ENCODE measurements at places on chromosomes 1 and 21.

- no peaks in the 10 kb centered on the region for H3K4me1 ChIP-seq
- no peak overlapping the region for H3K27ac ChIP-seq
- no peaks in the 10 kb centered on the region for H3K27me3 ChIP-seq
- no peaks in the 10 kb centered on the region for H3K36me3 ChIP-seq
- H3K4me3 ChIP-seq, result no peak overlapping the region
- DNase-seq, result no peak
Observed at GRCh38 chr1:3503525-3503886, 49.0 kb downstream of the ARHGEF16 start.

GRCh38 chr1:226984521-226985238, 44.6 kb downstream of the COQ8A start:
- no peaks in the 10 kb centered on the region for H3K27me3 ChIP-seq
- H3K36me3 ChIP-seq, result peaks cover 5% of the 10 kb centered on the region
- peaks cover 4% of the 10 kb centered on the region for H3K4me1 ChIP-seq
- H3K4me3 ChIP-seq, result no peak overlapping the region

DNA sequence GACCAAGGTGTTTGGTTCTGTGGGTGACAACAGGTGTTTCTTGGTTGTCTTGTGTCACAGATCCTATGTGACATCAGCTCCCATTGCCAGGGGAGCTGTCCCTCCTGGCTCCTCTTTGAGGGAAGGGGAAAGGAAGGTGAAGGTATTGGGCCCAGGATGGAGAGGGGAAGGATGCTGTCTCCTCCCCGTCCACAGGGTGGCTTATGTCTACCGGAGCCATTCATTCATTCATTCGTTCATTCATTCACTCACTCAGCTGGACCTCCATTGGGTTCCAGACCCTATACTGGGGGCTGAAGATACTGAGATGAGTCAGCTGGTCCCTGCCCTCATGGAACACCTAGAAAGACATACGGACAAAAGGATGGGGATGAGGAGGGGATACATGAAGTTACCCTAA, 38.9 kb downstream of the EPHB2 start:
- H3K4me1 ChIP-seq, result no peaks in the 10 kb centered on the region
- DNase-seq, result no peak
- H3K36me3 ChIP-seq, result no peaks in the 10 kb centered on the region

GRCh38 chr1:45908611-45909140, 105.3 kb downstream of the MAST2 start:
- DNase-seq, result no peak
- H3K27ac ChIP-seq, result no peak overlapping the region
- H3K4me3 ChIP-seq, result no peak overlapping the region
- H3K36me3 ChIP-seq, result no peaks in the 10 kb centered on the region

GRCh38 chr1:244749230-244750016, 86.0 kb upstream of the COX20 start:
- no peak overlapping the region for H3K27ac ChIP-seq
- no peak overlapping the region for H3K4me3 ChIP-seq
- no peaks in the 10 kb centered on the region for H3K36me3 ChIP-seq
- no peaks in the 10 kb centered on the region for H3K4me1 ChIP-seq
- H3K27me3 ChIP-seq, result no peaks in the 10 kb centered on the region

All from H1 (cell line).